ENCODE measurements at places on chromosomes 7 and 10.

DNA sequence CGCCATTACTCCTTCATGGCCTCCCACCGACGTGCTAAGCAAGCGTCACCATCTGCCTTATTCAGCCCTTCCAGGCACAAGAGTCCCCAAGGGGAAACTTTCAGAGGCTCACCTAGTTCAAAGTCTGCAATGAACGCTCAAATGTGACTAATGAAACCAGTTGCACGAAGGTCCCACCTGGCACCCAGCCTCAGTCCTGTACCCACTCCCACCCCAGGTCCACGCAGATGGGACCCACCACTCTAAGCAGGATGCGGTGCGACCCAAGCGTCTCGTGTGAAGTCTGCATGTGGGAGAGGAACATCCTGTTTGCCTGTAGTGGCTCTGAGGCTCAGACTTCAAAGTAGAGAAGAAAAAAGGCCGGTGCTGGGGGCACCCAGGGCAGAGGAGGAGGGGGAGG is 40.3 kb downstream of the RGS10 start:
- no peak for DNase-seq

GRCh38 chr7:120691915-120692314 is 166.0 kb downstream of the TSPAN12 start:
- DNase-seq: no peak

DNA sequence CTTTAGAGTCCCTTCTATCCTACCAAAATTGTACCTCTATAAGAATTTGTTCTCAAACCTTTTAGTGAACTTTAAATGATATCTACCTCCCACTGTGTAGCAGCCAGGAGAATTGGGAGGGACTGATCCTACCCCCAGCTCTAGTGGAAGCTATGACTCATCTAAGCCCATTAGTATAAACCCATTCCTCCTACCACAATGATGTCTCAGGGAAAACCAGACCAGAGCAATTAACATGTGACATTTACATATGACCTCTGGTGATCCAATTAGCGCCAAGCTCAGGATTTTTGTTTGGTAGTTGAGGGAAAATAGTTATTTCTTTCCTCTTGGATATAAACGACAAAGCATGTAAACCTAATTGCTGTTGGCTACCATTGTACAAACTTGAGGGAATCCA is 33.1 kb upstream of the R3HCC1L start:
- DNase-seq: no peak

DNA sequence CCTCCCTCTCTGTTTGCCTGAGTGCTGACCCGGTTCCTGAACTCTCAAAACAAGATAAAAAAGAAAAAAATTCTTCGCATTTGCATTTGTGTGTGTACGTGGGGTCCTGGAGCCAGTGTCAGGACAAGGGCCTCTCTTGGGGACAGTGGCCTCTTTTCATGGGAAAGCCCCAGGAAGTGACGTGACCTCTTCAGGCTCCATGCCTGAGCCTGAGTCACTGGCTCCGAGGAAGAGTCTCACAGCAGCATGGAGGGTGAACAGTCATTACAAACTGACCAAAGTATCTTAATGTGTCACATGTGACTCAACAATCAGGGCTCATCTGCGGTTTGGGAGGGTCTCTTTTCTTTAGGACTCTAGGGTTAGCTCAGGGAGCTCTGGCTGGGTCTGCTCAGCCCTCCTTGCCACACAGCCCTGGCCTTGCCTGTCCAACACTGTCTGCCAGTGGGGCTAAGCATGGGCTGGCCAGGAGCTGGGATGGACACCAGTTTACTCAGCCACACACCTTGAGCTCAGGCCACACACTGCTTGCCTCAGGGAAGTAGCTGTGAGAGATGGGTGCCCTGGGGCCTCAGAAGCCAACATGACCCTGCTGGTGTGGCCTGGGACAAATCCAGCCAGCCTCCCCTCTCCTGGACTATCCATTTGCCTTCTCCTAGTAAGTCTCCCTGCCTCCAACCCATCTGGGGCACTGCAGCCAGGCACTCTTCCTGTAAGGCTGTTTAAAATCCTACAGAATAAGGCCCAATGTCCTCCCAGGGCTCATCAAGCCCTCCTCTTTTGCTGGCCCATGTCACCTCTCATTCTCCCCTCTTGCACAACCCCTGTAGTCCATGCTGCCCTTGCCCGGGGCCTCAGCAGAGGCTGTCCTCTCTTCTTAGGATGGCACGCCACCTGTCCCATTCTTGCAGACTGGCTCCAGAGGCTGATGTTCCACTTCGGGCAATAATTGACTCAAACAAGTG is 10.5 kb downstream of the TMEM273 start:
- DNase-seq: no peak

DNA sequence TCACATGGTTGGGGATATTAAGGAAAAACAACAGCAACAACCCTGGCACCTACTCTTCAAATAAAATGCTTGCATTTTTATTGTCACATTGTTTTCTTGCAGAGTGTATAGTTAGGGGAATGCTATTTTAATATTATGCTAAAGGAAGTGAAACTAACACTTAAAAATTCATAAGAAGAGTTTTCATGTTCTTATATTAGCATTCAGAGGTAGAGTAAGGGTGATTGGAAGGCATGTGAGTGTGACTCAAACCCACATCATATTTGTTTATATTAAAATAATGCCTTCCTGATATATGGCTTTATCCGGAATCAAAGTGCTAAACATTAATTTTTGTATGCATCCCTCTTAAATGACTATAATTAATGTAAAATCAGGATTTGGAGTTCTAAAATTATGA is 59.8 kb upstream of the TES start:
- no peak for DNase-seq

- no peak for DNase-seq
Observed at GRCh38 chr10:71234004-71234894, 21.9 kb downstream of the UNC5B start.

GRCh38 chr7:127791446-127792189 is 139.6 kb downstream of the SND1 start:
- no peak for DNase-seq

DNA sequence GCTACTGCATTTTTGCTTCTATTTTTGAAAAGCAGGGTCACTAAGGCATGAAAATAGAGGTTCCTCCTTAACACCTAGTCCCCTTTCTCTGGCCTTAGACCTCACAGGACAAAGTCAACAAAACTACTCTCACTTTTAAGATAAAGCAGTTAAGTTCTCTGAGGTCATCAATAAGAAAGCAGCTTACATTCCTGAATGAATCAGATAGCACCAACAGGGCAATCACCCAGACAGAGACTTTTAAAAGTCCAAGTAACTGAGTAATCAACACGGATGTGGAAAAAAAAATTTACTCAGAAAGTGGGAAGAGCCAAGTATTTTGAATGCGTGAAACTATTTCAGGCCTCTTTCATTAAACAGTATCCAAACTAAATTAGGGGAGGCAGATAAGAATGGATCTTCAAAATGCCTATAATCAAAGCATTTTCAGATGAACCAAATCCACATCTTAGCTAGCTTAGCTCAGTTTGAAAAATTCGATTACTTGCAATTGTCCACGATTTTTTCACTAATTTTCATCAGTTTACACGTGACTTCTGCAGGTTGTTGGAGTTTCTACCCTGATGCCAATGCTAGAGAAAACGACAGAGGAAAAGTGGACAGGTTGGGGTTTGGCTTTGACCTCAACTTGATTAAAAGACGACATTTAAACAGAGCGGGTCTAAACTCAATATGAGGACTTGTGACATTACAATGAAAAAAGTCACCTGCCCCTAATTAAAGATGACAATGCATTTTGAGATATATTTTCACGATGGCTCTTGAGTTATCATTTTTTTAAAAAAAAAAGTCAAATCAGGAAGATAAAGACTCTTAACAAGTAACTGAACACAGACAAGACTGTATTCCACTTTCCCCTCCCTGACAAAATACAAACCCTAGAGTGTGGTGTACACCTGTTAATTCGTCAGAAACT is 1.6 kb downstream of the BEND7 start:
- no peak for DNase-seq

GRCh38 chr7:91692800-91693199 is 187.7 kb downstream of the MTERF1 start:
- no peak for DNase-seq

- no peak for DNase-seq
Observed at GRCh38 chr7:51128545-51129435, 187.8 kb downstream of the COBL start.

- DNase-seq: no peak
Observed at GRCh38 chr10:77600640-77601039, 37.0 kb downstream of the KCNMA1 start.

- no peak for DNase-seq
Observed at GRCh38 chr7:130182990-130183389, 22.2 kb downstream of the TMEM209 start.

GRCh38 chr7:143015084-143015483 is 11.8 kb downstream of the OR9A2 start:
- DNase-seq: no peak

DNA sequence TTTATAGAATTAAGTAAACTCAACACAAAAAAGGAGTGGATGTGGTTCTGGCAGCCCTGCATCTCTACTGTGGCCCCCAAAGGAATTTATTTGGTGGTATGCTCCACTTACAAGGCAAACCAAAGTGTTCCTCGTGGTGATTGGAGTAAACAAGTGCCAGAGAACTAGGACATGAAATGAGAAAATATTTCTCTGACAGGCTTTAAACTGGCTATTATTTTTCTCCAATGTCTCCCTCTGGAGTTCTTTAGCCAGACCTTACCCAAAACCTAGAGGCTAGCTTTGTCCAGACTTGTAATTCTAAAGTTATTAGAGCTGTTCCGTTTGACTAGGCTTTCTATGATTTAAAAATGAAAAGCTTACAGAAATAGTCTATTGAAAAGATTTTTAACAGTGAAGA is 990.1 kb downstream of the CNTNAP2 start:
- no peak for DNase-seq

GRCh38 chr10:89426230-89426868 is 12.0 kb downstream of the IFIT5 start:
- peak; percentile 11 for DNase-seq

GRCh38 chr10:94146746-94147145 is 153.0 kb downstream of the PLCE1 start:
- DNase-seq: no peak

DNA sequence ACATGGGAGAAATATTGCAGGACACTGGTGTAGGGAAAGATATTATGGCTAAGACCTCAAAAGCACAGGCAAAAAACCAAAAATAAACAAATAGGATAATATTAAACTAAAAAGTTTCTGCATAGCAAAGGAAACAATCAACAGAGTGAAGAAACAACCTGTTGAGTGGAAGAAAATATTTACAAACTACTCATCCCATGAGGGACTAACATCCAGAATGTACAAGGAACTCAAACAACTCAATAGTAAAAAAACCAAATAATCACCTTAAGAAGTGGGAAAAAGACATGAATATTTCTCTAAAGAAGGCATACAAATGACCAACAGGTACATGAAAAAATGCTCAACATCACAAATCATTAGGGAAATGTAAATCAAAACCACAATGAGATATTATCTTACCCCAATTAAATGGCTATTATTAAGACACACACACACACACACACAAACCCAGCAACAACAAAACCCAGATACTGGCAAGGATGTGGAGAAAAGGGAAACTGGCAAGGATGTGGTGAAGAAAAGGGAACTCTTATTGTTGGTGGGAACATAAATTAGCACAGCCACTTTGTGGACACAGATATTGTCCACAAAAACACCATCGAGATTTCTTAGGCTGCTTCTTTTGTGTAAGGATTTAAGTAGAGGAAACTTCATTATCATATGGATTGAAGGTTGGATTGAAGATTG is 9.8 kb upstream of the RAB18 start:
- no peak for DNase-seq

DNA sequence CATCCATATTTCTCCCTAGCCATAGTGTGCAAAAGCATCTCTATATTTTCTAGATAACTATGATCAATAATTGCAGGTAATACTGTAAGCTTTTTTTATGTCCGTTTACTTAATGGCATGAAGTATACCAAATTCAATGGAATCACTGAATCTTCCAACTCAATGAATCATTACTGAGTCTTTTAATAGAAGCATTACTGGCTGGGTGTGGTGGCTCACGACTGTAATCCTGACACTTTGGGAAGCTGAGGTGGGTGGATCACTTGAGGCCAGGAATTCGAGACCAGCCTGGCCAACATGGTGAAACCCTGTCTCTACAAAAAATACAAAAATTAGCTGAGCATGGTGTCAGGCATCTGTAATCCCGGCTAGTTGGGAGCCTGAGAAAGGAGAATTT is 372.5 kb downstream of the BMPER start:
- no peak for DNase-seq

DNA sequence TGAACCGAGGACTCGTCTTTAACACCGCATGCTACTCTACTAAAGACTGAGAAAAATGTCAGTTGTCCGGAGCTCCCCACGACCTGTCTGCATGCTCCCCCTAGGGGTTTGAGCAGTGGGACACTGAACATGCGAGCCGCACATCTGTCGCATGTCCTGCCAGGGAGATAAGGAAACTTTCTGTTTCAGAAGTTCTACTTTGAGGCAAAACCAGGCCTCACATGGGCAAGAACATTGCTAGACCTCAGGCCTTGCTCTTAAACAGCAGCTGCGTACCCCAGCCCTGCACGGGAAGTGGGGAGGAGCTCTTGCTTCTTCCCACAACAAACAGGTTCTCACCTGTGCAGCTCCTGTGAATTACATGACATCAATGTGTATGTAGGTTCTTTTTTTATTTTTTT is 30.3 kb upstream of the HERPUD2 start:
- no peak for DNase-seq

DNA sequence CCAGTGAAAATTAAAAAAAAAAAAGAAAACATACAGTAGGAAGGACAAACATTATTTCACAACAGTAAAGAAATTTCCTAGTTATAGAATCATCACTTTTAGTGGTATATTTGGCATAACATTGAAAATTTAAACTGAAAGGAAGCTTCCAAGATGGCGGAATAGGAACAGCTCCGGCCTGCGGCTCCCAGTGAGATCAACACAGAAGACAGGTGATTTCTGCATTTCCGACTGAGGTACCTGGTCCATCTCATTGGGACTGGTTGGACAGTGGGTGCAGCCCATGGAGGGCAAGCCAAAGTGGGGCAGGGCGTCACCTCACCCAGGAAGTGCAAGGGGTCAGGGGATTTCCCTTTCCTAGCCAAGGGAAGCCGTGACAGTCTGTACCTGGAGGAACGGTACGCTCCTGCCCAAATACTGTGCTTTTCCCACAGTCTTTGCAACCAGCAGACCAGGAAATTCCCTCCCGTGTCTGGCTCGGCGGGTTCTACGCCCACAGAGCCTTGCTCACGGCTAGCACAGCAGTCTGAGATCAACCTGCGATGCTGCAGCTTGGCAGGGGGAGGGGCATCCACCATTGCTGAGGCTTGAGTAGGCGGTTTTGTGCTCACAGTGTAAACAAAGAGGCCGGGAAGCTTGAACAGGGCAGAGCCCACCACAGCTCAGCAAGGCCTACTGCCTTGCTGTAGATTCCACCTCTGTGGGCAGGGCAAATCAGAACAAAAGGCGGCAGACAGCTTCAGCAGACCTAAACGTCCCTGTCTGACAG is 19.4 kb downstream of the PON3 start:
- no peak for DNase-seq

Data from GDM1 (cell line).